Vagina (tissue), 2 donors: ENCODE measurements at places on chromosomes 12 and 14.

DNA sequence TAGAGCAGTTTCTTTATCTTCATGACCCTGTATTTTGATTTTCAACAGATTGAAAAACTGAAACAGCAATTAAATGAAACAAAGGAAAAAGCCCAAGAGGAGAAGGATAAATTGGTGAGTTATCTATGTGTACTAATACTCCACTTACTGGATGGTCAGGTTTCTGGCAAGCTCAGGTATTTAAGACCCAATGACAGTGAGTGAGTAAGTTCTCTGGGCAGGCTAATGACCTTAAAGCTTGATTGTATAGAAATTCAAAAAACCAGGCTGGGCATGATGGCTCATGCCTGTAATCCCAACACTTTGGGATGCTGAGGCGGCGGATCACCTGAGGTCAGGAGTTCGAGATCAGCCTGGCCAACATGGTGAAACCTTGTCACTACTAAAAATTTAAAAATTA is 10.0 kb downstream of the BBOF1 start:
- DNase-seq: no peak

DNA sequence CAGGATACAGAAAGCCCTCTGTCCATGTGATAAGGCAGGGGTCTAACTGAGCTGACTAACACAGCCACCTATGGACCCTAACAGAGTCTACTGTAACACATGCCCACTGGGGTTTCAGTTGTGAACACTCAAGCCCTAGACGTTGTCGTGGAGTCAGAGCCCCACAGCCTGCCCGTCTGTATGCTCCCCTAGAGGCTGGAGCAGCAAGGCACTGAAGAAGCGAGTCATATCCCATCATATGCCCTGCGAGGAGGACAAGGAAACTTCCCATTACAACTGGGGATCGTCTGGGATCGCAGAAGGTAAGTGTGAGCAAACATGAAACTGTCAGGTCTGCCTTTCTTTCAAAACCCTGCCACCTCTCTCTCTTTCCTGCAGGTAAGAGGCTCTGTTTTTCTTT is 138.1 kb downstream of the GPR65 start:
- DNase-seq: no peak

DNA sequence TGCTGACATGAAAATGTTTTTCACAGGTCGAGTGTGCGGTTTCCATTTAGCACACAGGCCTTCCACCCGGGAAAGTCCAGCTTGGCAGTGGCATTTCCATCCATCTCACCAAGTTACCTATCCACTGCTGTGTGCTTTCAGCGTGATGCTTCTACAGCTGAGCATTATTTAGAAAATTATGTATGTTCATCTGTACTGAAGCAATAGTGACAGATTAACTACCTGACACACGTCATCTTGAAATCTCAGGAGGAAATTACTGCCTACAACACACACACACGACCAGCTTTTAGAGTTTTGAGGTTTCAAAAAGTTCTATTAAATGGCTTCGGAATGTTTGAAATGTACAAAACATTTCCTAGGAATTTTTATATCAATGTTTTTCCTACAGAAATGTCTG is 39.4 kb downstream of the IFNG-AS1 start:
- no peak for DNase-seq

- no peak for DNase-seq
Observed at GRCh38 chr12:9856894-9857293, 12.3 kb downstream of the CLEC2B start.

- no peak for DNase-seq
Observed at GRCh38 chr14:28119849-28120248, 646.7 kb upstream of the FOXG1 start.
